ENCODE measurements at places on chromosomes 6 and 20.
A peak's percentile ranks its signal among the peaks of the same experiment; 100 is the strongest.

DNA sequence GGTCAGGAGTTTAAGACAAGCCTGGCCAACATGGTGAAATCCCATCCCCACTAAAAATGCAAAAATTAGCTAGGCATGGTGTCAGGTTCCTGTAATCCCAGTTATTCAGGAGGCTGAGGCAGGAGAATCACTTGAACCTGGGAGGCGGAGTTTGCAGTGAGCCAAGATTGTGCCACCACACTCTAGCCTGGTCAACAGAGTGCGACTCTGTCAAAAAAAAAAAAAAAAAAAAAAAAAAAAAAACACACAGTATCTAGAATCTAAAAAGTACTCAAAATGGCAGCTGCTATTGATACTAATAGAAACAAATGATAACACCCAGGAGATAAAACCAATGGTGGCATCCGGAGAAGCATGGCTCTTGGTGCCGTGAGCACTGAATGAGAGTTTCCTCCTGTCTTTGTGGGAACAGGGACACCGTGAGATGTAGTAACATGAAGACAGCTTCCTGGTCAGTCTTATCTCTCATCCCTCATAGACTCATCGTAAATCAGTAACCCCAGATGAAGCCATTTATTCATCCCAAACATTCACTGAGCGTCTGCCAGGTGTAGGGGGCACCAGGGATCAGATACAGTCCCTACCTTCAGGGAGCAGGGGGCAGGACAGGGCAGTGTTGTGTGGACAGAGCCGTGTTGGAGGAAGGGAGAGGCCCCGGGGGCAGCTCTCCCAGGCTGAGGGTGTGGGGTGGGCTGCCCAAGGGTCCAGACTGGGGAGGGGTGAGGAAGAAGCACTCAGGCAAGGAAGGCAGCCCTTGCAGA, 66.1 kb downstream of the SYNJ2 start:
- no peak for DNase-seq

DNA sequence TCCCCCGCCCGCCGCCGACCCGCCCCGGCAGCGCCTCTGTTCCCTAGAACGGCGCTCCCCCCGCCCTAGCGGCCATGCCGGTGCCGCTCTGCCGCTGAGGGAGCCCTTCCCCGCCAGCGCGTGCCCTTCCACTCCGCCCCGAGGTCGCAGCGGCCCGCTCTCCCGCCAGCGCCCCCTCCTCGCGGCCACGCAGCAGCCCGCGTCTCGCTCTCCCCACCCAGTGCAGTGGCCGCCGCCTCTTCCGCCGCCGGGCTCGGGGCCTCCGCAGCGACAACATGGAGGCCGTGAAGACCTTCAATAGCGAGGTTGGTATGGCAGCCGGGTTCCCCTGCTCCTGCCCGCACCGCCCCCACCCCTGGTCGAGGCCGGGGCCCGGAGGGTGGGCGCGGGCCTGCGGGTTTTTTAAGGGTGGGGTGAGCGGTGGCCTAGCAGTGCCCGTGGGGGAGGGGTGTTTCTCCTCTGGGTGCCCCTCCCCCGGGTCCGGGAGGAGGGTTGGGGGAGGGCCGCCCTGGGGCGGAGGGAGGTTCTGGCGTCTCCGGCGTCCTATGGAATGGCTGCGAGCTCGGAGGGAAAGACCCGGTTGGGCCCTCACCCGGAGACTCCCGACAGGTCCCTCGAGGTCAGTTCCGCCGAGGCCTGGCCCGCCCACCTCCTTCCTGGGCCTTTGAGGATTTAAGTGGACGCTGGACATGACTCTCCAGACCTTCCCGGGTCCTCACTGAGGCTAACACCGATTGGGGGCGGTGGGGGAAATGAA, 588 bp downstream of the SCAF8 start:
- DNase-seq = peak; percentile 94

DNA sequence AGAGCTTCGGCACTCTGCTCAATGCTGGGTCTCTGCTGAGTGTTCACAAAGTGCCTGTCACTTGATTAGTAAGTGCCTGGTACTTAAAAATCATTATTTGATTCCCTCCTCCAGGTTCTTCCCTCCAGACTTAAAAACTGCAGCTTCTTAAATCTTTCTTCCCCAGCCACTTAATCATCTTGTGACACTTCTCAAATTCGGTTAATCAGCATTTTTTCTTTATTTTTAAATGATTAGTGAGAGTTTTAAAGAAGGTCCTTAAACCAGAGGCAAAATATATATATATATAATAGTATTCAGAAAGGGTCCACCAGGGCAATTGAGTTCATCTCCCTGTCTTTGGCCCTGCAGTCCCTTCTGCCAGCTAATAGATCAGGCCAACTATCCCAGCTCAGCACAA, 8.0 kb upstream of the BANF2 start:
- no peak for DNase-seq

DNA sequence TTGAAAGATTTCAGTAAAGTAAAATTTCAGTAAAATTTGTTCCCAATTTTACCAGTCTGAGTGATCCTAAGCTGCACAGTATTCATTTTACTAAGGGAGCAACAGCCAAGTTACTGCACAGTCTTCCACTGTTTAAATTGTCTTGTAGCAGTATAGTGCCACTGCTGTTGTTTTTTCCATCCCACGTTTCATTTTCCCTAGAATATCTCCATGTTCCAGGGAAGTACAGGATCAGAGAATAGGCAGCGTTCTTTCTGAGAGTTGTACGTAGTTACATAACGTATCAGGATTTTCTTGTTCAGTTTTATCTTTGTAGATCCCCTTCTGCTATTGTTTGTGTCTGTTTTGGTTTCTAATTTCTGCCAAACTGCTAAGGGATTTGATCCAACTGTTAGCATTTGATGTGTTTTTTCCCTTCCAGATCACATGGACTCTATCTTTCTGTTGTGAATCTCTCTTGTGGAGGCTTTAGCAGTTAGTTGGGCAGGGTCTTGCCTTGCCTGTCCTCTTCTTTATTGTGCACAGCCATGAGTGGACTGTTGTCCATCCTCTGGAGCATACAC, 38.4 kb downstream of the BCKDHB start:
- DNase-seq = no peak

GRCh38 chr6:166496460-166496859, 90.0 kb downstream of the RAMACL start:
- DNase-seq = no peak

DNA sequence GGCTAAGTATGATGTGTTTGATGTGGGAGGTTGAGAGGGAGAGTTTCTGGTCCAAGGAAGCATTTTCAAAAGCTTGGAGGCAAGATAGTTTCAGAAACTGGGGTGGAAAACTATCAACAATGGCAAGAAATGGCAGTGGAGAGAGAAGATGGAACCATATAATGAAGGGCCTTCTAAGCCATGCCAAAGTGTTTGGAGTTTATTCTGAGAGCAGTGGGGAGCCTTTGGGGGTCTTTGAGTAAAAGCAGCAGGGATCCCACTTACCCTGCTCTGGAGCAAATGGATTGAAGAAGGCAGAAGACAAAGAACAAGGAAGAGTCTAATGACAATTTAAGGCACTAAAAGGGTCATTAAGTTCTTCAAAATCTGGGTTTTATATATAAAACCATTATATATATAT, 538.9 kb downstream of the UTRN start:
- no peak for DNase-seq

GRCh38 chr6:131107151-131107550, 28.1 kb upstream of the AKAP7 start:
- DNase-seq = no peak

DNA sequence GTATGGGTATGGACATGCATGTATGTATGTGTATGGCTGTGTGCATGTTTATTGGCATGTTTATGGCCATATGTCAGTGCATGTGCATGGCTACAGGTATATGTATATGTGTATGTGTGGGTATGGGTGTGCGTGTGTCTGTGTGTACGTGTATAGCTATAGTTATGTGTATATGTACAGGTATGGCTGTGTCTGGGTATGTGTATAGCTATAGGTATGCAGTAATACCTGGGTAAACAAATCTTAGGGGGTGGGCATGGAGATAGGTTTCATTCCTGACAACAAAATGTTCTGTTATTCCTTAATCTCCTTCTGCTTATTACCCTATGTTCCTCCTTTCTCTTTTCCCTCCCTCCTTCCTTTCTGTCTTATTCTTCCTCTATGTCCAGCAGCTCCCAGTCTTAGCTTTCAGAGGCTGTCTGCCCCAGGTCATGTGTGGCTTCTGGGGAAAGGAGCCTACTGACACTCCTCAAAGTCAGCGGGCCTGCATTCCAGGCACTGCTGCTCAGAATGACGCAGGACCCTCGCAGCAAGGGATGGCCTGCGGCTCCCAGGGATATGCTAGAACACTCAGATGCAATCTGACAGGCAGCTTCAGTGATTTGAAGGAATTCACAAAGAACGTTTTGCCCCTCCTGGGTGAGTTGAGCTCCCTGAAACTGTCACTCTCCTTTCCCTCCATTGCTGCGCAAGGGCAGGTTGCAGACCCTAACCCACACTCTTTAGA, 139.3 kb upstream of the PHACTR1 start:
- DNase-seq = no peak

GRCh38 chr6:33279971-33280511, 3.1 kb downstream of the B3GALT4 start:
- no peak for DNase-seq

GRCh38 chr6:22372922-22373321, 76.1 kb upstream of the PRL start:
- DNase-seq = no peak

GRCh38 chr6:1004885-1005630, 306.8 kb upstream of the FOXQ1 start:
- no peak for DNase-seq

- DNase-seq = no peak
Observed at GRCh38 chr20:1894471-1894950, 696 bp upstream of the SIRPA start.

- no peak for DNase-seq
Observed at GRCh38 chr6:37130704-37131103, 39.2 kb upstream of the PIM1 start.

DNA sequence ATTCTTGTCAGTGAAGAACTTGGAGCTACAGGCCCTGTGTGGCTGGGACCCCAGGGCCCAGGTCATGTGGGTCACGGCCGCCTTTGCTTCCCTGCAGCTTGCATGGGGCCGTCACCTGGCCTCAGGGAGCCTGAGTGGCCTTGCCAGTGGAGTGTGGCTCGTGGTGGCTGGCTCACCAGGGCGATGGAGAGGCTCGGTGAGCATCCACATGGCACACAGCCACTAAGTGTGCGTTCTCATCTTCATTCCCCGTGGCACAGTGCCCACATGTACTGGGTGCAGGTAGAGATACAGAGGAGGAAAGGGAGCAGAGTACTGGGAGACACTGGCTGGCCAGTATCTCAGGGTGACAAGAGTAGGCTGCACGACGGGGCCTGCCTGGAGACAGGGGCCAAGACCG, 21.5 kb downstream of the MANBAL start:
- no peak for DNase-seq

DNA sequence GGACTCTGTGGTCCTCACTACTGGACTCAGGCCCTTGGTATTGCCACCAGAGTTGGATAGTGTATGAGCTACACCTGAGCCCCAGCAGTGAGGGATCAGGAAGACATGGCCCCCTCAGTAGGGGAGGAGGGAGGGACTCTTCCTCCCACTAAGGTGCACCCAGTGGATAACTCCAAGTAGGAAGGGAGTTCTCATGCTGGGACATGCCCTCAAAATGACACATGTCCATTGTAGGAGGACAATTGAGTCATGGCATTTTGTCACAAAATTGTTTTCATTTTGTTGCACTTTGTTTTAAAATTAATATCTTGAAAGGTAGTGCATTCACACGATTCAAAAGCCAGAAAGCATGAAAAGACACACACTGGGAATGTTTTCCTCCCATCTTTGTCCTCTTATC, 127.2 kb downstream of the FOXO3 start:
- no peak for DNase-seq

DNA sequence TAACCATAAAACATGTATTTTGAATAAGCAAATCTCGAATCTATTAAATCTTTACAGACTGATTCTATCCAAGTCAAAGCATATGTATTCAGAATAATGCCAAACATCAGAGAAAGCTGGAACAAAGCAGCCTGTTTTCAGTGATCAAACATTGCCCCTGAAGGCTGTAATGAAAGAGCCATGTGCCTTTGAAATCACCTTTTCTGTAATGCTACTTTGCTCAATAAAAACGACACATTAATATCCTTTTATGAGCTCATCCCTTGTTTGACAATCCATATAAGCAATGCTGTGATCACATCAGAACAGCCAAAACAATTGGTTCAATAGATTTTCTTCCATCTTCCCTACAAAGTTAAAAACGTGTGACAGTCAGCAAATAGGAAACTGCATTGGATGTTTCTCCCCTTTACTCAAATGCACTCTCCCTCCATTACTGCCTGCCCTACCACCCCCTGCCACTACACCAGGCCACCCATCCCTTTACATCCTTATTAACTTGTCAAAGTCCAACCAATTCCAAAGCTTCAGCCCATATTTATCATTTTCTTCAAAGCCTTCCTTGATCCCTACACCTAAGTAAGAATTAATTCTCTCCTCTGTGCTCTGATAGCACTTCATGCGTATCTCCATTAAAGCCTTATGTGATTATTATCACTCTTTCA, 42.0 kb downstream of the THEMIS start:
- DNase-seq = no peak

- no peak for DNase-seq
Observed at GRCh38 chr6:75993236-75994162, 79.0 kb downstream of the IMPG1 start.

GRCh38 chr6:1296542-1296941, 15.4 kb upstream of the FOXQ1 start:
- no peak for DNase-seq

- DNase-seq = peak; percentile 76
Observed at GRCh38 chr6:111767752-111768430, 105.4 kb downstream of the FYN start.

GRCh38 chr20:21179757-21180156, 53.9 kb downstream of the KIZ start:
- DNase-seq = no peak

GRCh38 chr6:85127696-85128243, 322.1 kb upstream of the NT5E start:
- no peak for DNase-seq

Measured in T-helper 2 cell (primary cell).